HuH-7 (cell line): ENCODE measurements at places on chromosomes 11 and 22.
A peak's percentile ranks its signal among the peaks of the same experiment; 100 is the strongest.

- DNase-seq, result peak; percentile 45
Measured at GRCh38 chr11:76670485-76671236, at the start of gene LRRC32. Gene LRRC32, minus strand, starts transcription at chr11:76670747. Its CDS starts 4,793 bp downstream, at chr11:76665954.

DNA sequence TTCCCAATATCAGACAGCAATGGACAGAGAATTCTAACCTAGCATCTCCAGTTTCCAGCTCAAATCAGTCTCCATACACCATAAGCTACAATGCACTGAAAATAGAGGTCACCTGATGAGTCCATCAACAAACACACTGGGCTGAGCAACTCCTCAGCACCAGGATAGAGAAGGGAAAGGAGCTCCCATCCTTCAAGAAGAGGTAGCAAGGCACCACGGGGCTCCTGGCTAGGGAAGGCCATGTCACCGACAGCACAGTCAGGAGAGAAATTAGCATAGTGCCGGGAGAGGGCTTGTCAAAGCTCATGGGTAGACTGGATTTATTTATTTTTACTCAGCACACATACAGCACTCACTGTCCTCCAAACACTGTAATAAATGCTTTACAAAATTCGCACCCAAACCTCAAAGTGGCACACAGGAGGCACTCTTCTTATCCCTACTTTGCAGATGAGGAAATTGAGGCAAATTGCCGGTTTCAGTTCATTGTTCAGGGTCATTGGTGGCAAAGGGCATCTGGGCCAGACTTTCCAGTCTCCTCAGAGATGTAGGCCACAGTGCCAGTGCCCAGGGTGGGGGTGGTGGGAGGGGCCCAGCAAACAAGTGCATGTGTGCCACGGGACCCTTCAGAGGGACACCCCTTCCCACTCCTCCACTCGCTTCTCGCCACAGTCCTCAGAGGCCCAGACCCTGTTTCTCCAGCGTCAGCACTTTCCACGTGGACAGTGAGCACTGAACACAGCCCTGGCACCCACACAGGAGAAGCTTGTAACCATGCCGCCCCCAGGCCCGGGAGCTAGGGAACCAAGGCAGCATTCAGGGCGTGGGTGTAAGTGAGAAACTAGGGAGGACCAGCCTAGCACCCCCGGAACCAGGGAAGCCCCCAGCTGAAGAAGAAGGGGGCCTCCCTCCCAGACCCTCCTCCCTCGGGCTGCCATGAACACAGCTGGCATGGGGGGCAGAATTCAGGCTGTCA, 1417.4 kb downstream of the TBC1D22A start:
- DNase-seq, result no peak

DNA sequence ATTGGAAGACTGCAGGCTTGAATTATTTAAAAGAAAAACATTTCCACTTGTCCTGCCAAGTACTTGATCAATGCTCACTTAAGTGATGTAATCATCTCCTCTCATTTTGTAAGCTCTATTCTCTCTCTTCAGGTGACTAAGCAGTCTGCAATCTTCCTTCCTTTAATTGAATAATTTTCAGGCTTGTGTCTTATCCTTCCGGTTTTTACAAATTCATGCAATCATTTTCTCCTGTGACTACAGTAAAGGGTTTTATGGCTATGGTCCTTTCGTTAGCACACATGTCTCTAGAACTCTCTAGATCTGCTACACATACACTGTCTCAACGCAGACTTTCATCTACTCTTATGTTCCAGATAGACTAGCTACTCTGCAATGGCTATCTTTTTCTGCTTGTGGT, 12.6 kb upstream of the UPB1 start:
- no peak for DNase-seq

GRCh38 chr22:50452649-50453048, 22.2 kb downstream of the SBF1 start:
- DNase-seq, result no peak

GRCh38 chr11:95084509-95084908, 5.1 kb upstream of the ENDOD1 start:
- DNase-seq, result no peak

DNA sequence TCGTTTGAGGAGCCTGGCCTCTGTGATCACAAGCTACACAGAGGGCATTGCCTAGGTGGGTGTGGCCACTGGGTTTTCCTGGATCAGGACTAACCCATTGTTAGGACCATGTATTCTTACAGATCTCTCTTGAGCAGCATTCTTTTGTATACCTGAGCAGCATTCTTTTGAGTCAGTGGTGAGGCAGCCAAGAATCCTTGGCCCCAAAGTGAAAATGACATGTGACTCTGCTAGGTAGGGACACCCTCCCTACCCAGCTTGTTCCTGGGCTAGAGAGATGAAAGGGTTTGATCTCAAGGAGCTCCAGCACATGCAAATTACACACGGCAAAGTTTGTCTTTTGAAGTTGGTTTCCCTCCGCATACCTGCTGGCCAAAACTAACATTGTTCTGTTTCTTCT, 55.0 kb upstream of the HORMAD2 start:
- no peak for DNase-seq

GRCh38 chr11:94602430-94603372, 35.5 kb downstream of the PIWIL4 start:
- DNase-seq, result peak; percentile 7

- DNase-seq, result no peak
Measured at GRCh38 chr11:119739021-119739703, 10.2 kb upstream of the NECTIN1 start.

DNA sequence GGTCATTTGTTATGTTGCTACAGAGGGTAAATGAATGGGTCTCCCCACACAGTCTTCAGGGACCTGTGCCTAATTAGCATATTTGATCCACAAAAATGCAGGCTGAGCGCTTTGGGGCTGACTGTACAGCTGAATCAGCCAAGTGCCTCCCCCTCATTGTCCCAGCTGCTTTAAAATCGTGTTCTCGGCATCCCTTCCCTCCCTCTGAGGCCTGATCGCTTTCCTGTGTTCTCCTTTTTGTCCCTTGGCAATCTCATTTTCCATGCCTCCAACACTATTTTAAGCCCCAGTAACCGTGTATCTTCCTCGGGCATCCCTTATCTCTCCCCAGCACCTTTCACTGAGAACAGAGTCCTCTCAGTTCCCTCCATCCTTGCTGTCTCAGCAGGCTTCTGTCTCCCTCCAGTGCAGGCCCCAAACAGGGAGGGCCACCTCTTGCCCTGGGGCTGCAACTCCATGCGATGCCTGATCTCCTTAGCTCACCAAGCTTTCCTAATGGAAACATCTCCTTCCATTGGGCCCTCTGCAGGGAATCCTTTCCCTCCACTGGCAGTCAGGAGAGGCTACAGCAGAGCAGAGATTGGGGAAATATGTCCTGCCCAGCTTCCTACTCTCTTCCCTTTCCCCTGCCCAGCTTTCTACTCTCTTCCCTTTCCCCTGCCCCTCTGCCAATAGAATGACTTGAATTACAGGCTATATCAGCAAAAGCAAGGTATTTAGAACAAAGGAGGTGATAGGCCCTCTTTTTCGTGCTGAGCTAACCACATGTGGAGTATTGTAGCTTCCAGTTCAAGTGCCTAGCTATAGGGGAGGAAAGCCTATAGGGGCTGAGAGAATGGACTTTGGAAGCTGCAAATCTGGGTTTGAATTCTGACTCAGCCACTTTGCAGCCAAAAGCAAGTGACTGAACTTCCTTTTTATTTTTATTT, 13.8 kb downstream of the UQCR10 start:
- DNase-seq, result no peak

DNA sequence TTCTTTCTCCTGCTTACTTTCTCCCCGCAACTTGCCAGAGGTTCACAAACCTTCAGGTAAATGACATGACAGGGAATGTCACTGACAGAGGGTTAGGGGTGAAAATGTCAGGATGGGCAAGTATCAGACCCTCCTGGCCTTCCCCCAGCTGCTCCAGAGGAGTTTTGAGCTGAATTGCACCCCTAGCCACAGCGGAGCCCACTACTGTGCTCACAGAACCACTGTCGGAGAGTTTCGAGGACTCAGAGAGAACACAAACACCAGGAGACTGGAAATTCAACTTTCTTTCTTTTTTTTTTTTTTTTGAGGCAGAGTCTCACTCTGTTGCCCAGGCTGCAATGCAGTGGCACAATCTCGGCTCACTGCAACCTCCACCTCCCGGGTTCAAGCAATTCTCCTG, 21.5 kb upstream of the P2RY2 start:
- DNase-seq, result no peak

DNA sequence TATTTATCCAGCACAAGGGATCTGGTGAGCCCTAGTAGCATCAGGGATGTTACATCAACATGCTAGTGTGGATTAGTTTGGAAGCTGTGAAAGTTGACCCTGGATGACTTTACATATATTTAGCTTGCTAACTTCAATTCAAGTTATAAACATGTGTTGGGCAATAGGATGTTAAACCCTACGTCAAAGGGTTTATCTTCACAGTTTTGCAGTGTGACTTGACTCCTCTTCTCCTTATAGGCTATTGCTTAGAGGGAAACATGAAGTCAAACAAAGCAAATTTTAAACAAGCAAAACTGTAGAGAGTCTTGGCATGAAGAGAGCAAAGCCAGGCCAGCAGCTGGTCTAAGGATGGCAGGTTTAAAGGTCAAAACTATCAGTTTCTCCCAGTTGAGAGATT, 11.3 kb upstream of the CTSC start:
- no peak for DNase-seq

DNA sequence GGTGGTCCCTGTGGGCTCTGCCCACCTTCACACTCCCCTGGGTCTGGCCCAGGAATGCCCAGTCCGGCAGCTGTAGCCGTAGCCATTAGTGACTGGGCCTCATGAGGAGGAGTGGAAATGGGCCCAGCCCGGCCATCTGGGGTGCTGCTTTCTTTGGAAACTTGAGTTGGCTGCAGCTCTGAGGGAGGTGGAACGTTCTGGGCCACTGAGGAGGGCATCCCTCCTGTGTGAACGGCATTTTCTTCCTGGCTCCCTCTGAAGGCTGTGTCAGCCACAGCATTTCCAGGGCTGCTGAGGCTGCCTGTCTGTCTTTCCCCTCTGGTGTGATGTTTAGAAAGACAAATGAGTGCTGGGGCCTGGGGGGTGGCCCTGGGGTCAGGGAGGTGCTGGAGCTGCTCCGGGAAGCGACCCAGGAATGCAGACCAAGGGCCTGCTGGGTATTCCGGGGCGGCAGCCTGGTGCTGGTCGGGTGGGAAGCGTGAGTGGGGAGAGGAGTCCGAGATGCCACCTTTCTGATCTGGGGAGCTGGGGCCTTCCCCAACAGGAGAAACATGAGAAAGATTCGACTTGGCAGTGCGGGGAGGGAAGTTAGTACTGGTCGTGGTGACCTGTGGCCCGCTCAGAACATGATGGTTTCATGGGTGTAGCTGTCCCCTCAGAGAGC, 27.1 kb downstream of the PTDSS2 start:
- no peak for DNase-seq
